CD14-positive monocyte (primary cell): ENCODE measurements at places on chromosomes 2 and 18.

GRCh38 chr18:79522451-79523205, 126.9 kb downstream of the NFATC1 start:
- DNase-seq = no peak

GRCh38 chr2:11420190-11420589, 45.8 kb downstream of the E2F6 start:
- no peak for DNase-seq

DNA sequence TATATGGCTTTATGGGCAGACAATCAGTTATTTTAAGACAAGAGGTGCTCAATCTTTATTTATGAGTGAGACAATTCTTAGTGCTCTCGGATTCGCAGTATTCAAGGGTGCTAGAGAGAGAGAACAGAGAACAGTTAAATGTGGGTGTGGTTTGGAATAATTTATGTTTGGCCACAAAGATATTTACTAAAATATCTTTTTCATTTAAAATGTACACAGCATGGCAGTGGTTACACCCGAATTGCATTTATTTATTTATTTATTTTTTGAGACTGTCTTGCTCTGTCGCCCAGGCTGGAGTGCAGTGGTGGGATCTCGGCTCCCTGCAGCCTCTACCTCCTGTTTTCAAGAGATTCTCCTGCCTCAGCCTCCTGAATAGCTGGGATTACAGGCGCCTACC, 109.2 kb downstream of the CDCA7 start:
- DNase-seq = no peak

DNA sequence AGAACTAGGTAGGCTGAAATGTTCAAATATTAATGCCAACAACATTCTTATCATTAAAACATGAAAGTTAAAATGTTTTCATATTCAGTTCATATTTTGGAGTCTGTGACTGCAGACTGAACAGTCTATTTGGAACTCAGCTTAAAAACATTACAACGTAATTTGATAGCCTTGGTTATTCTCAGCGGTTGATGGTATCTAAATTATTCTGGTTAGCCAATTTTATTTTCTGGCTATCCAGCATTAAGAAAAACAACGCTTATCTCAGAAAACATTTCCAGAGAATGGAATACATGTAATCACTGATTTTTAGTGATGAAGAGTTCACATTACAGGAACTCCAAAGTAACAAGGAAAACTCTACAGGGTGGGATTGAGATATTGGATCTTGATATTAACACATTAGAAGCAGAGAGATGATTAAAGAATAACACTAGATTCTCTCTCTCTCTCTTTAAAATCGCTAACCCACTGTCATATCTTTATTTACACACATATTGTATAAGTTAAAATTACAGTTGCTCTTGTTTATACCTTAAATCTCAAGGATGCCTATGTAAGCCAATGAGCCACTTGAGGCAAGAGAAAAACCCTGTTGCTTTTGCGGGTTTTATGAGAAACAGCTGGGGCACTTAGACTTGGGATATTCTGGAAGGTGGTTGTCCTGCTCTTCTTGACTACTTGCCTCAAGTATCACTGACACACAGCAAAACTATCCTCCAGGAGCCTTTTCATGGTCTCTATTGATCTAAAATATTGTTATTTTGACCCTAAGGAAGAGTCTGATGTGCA, 84.9 kb downstream of the ICOS start:
- no peak for DNase-seq

- DNase-seq = peak; percentile 87
Measured at GRCh38 chr2:84959095-84959565, 11.8 kb upstream of the KCMF1 start.

- peak; percentile 53 for DNase-seq
Measured at GRCh38 chr18:48230467-48231113, 178.6 kb downstream of the ZBTB7C start.

DNA sequence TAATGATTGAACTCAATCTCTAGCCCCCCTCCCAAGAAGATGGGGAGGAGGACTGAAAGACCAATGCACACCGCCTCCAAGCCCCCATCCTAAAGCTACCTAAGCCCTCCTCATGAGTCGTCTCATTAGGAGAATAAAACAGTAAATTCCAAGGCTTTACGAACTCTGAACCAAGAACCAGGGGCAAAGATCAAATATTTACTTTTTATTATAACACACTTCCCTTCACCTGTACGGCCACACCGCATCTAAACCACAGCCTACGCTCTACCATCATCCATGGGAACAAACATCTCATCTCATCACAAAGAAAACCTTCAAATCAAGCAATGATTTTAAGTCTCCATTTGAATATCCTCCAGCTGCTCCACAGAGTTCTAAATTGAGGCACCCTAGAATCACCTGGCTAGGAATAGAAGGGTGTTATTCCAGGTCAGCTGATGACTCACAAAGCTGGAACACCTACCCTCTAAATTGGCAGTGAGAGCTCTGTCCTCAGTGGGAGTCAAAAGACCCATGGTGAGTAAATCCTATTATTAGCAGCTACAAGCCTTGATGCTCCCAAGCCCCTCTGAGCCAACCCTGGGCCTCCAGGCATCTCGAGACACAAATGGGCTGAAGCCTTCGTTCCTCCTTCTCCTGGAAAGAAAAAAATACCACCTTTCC, 45.6 kb upstream of the BZW1 start:
- no peak for DNase-seq

DNA sequence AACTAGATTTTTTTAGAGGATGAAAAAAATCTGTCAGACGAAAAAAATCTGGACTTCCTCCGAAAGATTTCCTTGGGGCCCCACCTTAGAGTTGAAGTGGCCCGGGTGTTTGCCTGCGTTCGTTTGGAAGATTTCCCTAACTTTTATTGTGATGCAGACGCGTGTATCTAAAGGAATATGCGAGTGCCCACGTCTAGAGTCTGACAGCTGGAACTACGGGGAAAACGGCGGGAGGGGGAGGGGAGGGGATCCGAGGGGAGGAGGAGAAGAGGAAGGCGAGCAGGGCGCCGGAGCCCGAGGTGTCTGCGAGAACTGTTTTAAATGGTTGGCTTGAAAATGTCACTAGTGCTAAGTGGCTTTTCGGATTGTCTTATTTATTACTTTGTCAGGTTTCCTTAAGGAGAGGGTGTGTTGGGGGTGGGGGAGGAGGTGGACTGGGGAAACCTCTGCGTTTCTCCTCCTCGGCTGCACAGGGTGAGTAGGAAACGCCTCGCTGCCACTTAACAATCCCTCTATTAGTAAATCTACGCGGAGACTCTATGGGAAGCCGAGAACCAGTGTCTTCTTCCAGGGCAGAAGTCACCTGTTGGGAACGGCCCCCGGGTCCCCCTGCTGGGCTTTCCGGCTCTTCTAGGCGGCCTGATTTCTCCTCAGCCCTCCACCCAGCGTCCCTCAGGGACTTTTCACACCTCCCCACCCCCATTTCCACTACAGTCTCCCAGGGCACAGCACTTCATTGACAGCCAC, 2.4 kb upstream of the SP9 start:
- DNase-seq = no peak

- DNase-seq = no peak
Measured at GRCh38 chr18:46477425-46478011, 179.5 kb downstream of the LOXHD1 start.

DNA sequence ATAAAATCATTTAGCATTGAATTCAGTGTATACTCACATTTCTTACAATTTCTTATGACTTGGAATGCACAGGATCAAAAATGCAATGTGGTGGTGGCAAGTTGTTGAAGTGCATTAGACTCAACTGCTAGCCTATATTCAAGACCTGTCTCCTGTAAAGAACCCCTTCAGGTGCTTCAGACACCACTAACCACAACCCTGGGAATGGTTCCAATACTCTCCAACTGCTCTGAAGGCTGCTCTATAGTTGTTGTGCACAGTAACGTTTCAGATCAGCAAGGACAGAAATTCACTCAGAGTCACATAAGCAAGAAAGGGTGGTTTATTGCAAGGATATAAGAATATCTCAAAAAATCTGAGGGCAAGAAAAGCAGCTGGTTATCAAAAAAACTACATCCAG, 6.5 kb downstream of the GKN1 start:
- no peak for DNase-seq

GRCh38 chr2:64040161-64040560, 20.9 kb upstream of the VPS54 start:
- no peak for DNase-seq

- no peak for DNase-seq
Measured at GRCh38 chr2:54081574-54081973, 33.8 kb upstream of the ACYP2 start.

DNA sequence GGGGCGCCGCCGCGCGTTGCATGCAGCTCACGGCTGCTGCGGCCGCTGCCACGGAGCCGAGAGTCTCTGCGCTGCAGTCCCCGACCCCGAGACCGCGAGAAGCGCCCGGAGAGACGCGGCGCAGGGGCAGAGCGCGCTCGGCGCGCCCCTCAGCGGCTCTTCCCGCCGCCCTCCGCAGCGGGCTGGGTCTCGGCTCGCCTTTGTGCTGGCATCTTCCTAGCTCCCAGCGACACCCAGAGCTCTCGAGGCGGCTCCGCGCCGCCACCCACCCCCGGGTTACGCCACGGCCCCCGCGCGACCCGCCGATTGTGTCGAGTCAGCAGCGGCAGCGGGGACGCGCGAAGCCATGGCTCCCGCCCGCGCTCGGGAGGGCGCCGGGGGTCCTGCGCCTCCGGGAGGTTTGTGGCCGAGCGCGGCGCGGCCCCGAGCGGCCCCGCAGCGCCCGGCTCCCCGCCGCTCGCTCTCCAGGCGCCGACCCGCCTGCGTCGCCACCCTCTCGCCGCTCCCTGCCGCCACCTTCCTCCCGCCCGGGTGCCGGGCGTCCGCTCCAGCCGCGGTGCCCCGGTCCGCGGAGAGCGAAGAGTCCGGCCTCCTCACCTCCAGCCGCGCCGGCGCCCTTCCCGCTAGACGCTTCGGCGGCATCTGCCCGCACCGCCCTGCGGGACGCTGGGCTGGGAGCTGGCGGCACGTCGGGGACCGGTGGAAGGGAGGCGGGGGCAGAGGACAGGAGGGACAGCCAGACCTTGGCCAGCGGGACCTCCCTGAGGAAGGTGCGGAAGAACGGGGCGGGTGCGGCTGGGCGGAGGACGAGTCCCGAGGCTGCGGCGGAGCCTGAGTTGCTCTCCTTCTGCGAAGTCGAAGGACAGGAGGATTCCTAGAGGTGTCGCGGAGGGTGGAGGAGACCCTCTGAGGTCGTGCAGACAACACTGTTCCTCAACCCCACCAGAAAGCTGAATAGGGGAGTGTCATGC, 46.3 kb upstream of the CCDC150 start:
- no peak for DNase-seq

DNA sequence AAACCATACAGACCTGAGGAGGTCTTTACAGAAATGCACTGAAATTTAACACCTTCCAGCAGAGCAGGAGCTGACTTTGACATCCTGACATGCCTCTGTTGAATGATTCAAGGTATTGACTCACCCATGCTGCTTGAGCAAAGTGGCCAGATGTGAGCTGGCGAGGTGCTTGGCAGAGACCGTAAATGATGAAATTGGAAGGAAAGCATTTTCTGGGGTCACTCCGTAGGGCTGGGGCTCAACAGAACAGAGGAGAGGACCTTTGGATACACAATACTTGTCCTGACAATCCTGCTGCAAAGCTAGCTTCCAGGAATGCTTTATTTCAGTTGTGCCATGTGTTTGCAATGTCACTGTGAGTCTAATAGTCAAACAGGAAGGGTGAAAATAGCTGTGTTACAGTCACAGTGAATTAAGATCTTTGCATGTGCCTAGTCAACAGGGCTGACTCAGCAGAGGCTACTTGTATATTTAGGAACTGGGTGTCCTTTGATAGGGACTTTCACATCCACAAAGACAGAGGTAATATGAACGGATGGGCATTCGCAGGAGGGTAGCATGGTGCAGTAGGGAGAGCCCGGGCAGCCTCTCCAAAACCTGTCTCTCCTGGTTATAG, 31.6 kb upstream of the NCK2 start:
- peak; percentile 36 for DNase-seq

DNA sequence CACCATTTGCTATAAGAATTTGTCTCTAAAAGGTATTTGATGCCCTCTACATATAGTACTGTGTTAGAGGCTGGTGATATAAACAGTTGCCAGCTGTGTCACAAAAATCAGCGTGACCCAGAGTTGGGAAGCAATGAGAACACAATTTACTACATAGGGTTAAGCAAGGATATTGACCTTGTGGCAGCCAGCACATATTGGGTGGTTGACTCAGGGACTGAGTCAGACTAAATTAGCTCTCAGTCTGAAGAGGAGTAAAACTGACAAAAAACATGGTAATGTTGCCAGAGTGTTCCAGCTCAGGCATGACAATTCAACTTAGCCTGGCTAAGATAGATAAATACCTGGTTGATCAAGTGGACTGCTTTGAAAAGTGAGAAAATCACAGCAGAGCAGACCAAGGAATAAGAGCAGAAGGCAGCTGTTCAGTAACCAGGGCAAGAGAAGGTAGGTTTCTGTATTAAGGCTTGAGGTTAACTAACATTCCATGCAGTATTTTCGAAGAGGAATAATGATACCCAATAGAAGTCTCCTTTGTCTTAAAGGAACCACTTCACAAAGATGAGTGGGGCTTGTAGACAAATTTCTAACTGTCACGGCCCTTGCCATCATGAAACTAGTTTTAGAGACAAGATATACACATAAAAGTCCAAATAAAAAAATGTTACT, 108.2 kb upstream of the ERBB4 start:
- DNase-seq = no peak

DNA sequence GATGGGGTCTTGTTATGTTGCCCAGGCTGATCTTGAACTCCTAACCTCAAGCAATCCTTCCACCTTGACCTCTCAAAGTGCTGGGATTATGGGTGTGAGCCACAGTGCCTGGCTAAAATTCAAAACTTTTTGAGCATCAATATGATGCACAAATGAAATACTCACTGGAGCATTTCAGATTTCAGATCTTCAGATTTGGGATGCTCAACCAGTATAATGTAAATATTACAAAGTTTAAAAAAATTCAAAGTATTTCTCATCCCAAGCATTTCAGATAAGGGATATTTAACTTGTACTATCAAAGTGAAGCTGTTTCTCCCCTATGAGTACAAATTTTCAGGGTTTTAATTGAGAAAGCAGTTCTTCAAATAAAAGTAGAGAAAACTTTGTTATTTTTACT, 164.1 kb upstream of the CCDC68 start:
- DNase-seq = no peak

- DNase-seq = no peak
Measured at GRCh38 chr2:84395820-84396219, 63.3 kb downstream of the SUCLG1 start.

DNA sequence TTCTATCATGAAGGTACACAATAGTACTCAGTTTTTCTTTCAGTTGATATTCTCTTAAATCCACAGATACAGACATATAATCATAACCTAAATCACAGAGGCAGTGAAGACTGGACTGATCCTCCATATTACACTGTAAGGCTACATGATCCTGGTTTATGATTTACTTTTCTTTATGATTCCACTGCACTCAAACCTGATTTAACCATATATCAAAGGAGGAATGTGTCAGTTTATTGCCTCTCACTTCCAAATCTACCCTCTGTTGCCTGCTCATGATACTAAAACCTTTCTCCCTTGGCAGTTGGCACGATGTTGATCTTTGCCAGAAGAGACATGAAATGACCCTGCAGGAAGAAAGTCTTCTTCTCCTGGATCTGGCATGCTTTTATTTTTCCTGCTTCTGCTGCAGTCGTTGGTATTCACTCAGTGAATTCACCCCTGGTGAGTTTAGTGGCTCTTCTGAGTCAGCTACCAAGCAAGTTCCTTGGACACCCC, 426.4 kb downstream of the MBD2 start:
- DNase-seq = no peak

GRCh38 chr18:63071701-63072141, 247.8 kb downstream of the BCL2 start:
- DNase-seq = no peak

- DNase-seq = no peak
Measured at GRCh38 chr2:238870261-238870660, 22.4 kb downstream of the TWIST2 start.

GRCh38 chr2:16718576-16719484, 53.2 kb upstream of the CYRIA start:
- DNase-seq = no peak
